ENCODE measurements at places on chromosomes 12 and 14.
A peak's percentile ranks its signal among the peaks of the same experiment; 100 is the strongest.

DNA sequence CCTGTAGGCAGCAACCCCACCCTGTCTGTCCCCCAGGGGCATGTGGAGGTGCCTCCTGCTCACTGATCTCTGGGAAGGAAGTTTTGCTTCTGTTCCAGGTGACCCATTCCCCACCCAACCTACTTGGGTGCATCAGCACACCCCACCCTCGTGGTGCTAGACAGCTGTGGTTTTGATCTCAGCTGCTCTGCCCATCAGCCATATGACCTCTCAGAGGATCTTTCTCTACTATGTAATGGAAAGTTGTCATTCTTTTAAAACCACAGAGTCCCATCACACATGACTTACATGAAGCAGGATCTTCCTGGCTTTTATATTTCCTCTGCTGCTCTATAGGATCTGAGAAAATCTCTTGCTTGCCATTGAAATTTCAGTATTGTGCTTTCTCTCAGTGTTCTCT, 13.5 kb upstream of the KRT82 start:
- DNase-seq = no peak

- DNase-seq = no peak
Measured at GRCh38 chr14:104885031-104885972, 20.2 kb downstream of the CEP170B start.

GRCh38 chr12:6053541-6053940, 70.9 kb downstream of the VWF start:
- no peak for DNase-seq

DNA sequence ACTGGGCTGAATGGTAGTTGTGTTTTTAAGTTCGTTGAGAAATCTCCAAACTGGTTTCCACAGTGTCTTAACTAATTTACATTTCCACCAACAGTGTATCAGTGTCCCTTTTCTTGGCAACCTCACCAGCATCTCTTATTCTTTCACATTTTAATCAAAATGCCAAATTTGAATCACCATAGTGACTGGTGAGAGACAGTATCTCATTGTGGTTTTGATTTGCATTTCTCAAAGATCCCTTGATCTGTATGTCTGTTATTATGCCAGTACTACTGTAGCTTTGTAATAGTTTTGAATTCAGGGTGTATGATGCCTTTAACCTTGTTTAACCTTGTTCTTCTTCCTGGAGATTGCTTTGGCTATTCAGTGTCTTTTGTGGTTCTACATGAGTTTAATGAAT, 2.2 kb upstream of the EIF2S3B start:
- DNase-seq = no peak

DNA sequence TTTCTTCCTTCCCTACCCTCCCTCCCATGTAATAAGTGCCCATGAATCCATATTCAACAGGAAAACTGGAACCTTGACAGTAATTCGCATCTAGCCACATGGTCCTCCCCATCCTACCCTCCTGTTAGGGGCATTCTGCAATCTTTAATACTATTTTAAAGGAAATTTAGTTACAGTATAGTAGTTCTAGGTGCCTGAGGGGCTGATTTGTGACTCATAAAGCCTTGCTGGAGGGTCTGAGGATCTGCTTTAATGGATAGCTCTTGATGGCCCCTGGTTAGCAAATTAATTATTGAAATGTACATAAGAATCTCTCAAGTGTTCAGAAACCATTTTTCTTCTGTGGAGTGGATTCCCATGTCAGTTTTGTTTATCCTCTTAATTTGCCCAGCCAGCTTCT, 54.1 kb downstream of the ESRRB start:
- no peak for DNase-seq

DNA sequence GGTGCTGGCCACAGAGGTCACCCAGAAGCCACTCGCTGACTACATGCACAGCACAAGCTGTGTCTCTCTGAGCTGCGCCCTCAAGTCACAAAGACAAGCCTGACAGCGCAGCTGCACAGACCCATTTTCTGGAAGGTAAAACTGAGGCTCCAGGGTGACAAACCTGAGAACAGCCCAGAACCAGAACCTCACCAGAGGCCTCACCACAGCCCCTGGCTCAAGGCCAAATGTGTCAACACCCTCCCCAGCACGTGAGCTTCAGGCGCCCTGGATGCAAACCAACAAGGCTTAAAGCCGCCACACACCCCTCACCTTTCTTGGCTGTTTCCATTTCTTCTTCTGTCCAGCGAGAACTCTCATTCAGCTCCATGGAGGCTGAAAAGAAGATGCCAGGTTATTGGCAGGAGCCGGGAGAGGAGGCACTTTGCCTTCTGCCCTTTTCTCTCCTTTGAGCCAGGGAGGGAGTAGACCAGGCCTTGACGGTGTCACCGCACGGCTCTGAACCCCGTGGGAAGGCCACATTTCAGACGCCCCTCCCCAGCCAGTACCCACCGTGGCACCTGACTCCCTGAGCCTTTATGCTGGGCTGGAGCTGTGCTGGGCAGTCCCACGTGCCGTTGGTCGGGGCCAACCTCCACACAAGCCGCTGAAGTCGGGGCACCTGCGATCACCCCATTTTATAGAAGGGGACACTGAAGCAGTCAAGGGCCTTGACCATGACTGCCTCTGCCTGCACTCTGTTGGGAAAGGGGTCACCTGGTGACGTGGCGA, 103.1 kb downstream of the RFLNA start:
- no peak for DNase-seq

GRCh38 chr12:8501720-8502119, 11.6 kb upstream of the CLEC4D start:
- no peak for DNase-seq

GRCh38 chr12:131163189-131163738, 209.6 kb downstream of the ADGRD1 start:
- DNase-seq = no peak

- no peak for DNase-seq
Measured at GRCh38 chr12:6612247-6612646, 5.1 kb upstream of the CHD4 start.

DNA sequence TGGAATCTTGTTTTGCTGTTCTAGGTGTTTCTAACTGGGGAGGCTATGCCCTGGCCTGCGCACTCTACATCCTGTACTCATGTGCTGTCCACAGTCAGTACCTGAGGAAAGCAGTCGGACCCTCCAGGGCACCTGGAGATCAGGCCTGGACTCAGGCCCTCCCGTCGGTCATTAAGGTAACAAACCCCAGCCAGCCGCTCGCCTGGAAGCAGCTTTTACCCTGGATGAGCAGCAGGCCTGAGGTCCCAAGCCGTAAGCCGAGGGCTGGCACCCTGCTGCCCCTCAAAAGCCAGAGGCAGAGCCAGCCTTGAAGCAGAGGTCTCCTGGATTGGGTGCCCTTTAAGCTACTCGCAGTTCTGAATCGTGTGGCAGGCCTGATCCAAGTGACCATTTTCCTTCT, 29.1 kb downstream of the GPR68 start:
- DNase-seq = no peak

- DNase-seq = peak; percentile 14
Measured at GRCh38 chr12:92987846-92988621, 58.9 kb upstream of the EEA1 start.

GRCh38 chr12:69497308-69498026, 27.3 kb downstream of the FRS2 start:
- DNase-seq = no peak

GRCh38 chr12:68749443-68749842, 3.5 kb downstream of the SLC35E3 start:
- no peak for DNase-seq

DNA sequence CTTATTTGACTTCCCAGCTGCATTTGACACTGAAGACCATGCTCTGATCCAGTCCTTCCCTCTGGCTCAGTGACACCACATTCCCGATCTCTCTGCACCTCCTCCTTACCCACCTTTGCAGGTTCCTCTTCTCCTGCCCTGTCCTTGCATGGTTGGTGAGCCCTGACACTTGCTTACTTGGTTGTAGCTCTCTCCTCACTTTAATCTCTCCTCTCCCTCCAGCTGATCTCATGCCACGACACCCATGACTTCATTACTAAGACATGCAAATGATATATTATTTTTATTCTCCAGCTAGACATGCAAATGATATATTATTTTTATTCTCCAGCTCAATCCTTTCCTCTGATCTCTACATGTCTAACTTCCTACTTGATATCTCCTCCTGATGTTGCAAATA, at the start of gene SERPINA9:
Gene SERPINA9 (minus strand): TSS at position 175 of the 400 bp plus-strand sequence. CDS start 6,357 bp downstream, outside the sequence.
- no peak for DNase-seq

GRCh38 chr14:39877577-39878190, 445.5 kb upstream of the FBXO33 start:
- no peak for DNase-seq
